GM12864 (cell line): ENCODE measurements at places on chromosomes 16 and 17.

- no peak for DNase-seq
Measured at GRCh38 chr17:80137131-80137530, 9.8 kb downstream of the EIF4A3 start.

DNA sequence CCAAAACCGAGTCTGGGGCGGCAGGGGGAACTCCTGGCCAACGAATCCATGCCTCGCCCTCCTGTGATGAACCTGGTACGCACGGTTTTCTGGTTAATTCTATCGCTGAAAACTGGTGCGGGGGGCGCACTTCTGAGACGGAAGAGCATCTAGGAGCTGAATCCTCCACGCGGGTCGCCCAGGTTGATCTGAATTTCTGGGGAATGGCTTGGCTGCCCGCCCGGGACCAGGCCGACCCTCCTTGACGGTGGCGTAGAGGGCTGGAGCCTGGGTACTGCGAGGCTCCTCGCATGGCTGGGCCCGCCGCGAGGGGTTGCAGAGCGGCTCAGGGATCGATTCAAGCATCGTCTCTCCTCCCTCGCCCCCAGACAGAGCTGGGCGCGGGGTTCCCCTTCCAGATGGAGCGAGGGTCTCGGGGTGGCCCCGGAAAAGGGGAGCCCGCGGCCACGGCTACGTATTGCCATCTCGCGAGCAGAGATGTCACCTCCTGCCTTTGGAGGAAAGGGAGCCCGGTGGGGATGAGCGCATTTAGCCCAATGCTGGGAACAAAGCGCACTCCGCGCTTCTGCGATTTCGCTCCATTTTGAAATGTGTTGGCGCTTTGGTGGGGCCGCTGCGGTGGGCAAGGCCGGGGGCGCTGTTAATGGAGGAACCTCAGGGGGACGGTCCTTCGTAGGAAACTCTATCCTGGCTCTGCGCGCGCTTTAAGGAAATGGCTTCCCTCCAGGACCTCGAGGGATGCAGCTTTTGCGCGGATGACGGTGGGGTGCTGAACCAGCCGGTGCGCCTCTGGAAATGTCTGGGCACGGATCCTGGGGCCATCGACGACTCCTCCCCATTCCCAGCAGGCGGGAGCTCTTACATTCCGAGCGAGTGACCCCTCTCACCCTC, 2.7 kb downstream of the MAPT start:
- DNase-seq, result no peak

GRCh38 chr16:56547120-56547948, 17.5 kb upstream of the MT4 start:
- DNase-seq, result no peak

- no peak for DNase-seq
Measured at GRCh38 chr16:4924593-4925292, 12.2 kb downstream of the PPL start.

DNA sequence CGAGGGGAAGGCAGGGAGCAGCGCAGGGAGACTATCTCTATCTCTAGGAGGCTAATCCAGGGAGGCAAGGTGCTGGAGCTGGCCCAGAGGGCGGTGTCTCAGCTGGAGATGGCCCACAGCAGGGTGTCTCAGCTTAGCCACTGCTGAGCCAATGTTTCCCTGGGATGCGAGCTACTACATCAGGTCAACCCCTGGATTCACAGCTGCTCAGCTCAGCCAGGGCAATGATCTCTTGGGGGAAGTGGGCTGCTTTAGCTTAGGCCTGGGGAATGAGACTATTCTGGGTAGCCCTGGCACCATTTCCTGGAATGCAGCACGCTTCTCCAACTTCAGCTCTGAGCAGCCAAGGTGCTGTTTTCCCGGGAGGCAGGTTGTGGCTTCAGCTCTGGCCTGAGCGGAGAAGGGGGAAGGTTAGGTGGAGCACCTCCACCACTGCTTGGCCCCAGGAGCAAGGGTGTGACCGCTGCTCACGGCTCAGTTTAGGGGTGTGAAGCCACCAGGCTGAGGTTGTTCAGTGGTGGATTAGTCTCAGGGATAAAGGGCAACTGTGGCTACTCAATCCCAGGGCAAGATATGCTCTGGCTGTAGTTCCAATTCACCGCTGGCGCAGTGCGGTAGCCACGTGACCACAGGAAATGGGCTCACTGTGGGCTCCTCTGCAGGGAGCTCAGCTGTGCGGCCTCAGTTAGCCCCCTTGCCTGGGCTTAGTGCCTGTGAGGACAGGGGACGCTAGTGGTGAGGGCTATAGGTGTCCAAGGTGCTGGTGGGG, 5.2 kb upstream of the PRSS21 start:
- no peak for DNase-seq

DNA sequence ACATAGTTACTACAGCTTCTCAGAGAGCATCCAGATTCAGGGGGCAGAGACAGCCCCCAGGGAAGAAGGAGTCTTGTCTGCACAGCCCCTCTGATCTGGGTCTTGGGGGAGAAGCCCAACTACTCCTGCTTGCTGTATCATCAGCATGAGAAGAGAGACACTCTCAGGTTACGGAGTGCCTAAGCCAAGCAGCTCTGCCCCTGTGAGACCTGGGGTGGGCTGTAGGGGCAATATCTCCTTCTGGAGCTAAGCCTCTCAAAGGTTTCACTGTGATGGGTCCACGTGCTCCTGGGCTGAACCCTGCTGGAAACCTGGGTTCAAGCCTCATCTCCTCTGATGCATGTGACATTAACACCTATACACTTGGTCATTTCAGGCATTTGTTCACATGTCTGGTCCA, 123.2 kb downstream of the CPPED1 start:
- no peak for DNase-seq
